MG63 (cell line): ENCODE measurements at places on chromosomes 3 and 15. TPM values are rescaled to one million over a fixed set of nuclear protein-coding genes. Genes with fewer than 3 reads are reported as not detected.

DNA sequence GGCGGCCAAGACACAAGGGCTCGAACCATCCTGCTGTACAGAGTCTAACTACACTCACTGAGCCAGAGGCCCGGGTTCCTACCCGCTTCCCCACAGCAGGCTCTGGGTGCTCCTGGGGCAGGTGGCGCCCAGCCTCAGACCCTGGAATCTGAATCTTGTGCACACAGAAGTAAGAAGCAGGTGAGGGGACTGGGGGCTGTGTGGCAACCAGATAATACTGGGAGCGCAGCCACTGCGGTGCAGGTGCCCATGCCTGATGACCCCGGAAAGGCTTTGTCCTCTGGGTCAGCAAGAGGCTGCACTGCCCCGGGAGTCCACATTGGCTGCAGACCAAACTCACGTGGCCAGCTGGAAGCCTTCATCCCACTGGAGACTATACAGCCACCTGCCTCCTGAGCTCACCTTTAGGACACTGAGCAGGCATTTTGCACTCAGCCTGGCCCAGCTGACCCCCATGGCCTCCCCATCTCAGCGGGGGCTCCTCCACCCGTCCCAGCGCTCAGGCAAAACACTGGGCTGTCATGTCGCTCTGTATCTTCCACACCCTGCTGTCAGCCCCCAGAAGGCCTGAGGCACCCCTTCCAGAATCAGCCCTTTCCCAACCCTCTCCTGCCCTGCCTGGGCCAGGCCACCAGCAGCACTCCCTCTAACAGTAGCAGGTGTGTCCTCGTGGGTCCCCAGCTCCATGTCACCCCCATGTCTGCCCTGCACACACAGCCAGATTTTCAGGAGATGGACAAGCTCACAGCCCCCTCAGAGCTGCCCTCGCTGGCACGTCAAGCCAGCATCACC is 101.0 kb upstream of the IQSEC1 start:
- no peak for DNase-seq

DNA sequence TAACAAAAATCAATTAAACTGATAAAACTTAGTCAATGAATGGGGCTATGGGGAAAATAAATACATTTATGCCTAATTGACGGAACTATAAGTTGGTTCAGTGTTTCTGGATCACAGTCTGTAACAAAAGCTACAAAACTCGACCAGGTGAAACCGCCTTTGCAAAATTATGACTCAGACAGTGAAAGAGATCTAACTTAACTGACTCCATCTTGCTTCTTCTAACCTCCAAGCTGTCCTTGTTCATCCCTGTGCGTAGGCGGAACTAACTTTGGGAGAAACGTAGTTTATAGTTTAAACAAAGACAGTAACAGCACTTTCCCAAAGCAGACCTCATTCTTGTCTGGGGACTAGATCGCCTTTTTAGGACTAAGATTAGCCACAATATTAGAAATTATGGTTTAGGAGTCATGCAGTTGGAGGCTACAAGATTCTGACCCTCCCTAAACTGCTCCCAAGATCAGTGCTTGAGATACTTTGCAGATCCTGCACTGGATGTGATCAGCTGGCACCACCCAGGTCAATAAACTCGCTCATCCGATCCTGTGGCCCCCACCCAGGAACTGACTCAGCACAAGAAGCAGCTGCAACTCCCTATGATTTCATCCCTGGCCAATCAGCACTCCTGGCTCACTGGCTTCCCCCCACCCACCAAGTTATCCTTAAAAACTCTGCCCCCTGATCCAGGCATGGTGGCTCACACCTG is 7.2 kb upstream of the MFGE8 start:
- DNase-seq, result peak; percentile 95

DNA sequence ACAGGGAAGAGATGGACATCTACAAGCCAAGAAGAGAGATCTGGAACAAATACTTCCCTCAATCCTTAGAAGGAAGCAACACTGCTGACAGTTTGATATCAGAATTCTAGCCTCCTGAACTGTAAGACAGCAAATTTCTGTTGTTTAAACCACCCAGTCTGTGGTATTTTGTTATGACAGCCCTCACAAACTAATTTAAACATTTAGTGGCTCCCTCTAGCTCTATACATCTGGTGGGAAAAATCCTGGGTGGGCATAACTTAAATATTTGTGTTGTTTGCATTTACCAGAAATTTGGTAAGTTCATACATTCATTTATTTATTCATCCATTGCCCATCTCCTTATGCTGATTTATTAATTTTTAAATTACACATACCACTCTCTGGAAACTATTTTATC is 62.5 kb upstream of the GSK3B start:
- DNase-seq, result no peak

GRCh38 chr15:58392141-58392540 is 39.6 kb upstream of the LIPC start:
- DNase-seq, result no peak

- DNase-seq, result no peak
Measured at GRCh38 chr15:74997141-74997540, 1.8 kb downstream of the SCAMP5 start.

DNA sequence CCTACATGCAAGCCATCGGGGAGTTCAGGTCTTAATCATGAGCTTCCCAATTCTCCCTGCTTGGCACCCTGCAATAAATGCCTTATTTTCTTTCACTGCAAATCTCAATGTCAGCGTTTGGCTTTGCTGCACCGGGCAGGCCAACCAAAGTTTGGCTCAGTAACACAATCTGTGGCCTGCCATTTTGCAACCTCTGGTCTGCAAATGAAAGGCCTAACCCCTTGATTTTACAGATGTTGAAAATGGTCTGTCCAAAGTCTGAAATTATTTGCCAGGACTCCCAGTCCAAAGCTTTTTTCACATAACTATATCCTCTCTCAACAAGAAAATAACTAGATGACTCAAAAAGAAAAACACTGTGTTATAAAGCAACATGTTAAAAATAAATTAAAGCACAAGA is 34.0 kb upstream of the LEKR1 start:
- DNase-seq, result no peak

GRCh38 chr15:72680931-72681330 is 5.1 kb downstream of the HIGD2B start:
- DNase-seq, result no peak

TMEM89 gene
- total RNA-seq, result not detected in 2 replicates

GXYLT2 gene
- 0.81 and 0.89 TPM in 2 replicates for total RNA-seq

NIPA2 gene
- total RNA-seq, result 105 and 133 TPM in 2 replicates

KBTBD13 gene
- total RNA-seq, result not detected in 2 replicates
